CD8-positive, alpha-beta T cell (primary cell): ENCODE measurements at places on chromosomes 3 and 15.

- DNase-seq, result no peak
Measured at GRCh38 chr15:44633603-44634002, 29.9 kb downstream of the SPG11 start.

GRCh38 chr3:127959873-127960272, 44.8 kb downstream of the KBTBD12 start:
- no peak for DNase-seq

DNA sequence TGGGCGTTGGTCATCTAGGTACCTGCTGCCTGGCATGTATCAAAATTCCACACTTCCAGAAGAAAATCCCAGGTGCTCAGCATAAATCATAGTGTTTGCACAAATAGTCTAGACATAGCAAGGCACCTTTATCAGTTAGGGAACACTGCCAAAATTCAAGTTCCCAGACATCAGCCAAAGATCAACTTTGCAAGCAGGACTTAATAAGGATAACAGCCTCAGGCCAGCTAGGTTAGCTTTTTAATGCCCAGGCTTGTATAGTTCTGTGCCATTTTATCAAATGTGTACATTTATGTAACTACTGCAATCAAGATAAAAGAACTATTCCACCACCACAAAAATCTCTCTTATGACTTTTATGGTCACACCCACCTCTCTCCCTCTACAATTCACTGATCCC, 30.7 kb downstream of the DZIP3 start:
- no peak for DNase-seq

GRCh38 chr15:63061975-63062374, 19.4 kb downstream of the TPM1 start:
- DNase-seq, result no peak

GRCh38 chr15:57705746-57706404, 639 bp upstream of the POLR2M start:
- DNase-seq, result no peak

- no peak for DNase-seq
Measured at GRCh38 chr3:43210049-43211027, 76.0 kb upstream of the SNRK start.

GRCh38 chr15:83561661-83562060, 92.3 kb upstream of the ADAMTSL3 start:
- DNase-seq, result no peak

DNA sequence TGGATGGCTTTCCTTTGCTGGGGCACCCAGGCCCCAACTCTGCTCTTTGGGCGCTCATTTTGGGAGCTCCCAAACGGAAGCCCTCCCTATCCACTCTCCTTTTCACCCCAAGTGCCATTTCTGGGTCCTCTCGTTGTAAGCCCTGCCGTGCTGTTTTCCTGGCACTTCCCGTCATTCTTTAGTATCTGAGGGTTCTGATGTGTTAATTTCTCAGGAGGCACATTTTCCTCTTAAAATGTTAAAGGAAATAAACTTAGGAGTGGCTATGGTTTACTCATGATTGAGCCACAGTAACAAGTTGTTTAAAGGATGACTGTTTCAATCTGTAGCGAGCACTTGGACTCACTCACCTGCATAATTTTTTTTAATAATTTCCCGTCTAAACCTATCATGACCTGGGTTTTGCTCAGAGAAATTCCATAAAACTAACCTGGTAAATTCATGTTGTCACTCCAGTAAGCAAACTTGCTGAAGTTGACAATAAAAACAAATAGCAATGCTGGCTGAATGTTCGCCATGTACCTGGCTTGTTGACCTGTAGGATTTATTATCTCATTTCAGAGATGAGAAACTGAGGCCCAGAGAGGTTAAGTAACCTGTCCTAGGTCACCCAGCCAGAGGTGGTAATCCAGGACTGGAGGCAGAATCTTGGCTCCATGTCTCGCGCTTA, 10.6 kb downstream of the ALDH1A3 start:
- no peak for DNase-seq

GRCh38 chr15:80958818-80959495, 30.7 kb downstream of the MESD start:
- DNase-seq, result no peak

- DNase-seq, result no peak
Measured at GRCh38 chr3:46854555-46854991, 8.7 kb downstream of the MYL3 start.

GRCh38 chr3:54628888-54629441, 298.9 kb downstream of the LRTM1 start:
- no peak for DNase-seq

DNA sequence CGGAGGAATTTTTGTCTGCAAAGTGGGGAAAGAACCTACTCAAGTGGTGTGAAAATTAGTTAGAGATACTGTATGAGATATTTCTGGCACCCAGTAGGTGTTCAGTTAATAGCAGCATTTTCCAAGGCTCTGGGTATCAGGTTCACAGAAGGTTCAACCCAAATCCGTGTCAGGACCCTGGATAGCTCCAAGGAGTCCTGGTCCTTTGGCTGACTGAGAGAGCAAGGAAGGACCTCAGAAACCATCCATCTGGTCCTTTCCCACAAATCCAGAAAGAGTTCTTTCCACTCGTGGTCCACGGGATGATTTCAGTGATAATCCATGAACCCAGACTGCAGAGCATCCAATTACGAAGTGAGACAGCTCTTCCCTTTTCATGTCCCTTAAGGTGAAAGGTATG, 51.4 kb downstream of the SLC6A11 start:
- no peak for DNase-seq

DNA sequence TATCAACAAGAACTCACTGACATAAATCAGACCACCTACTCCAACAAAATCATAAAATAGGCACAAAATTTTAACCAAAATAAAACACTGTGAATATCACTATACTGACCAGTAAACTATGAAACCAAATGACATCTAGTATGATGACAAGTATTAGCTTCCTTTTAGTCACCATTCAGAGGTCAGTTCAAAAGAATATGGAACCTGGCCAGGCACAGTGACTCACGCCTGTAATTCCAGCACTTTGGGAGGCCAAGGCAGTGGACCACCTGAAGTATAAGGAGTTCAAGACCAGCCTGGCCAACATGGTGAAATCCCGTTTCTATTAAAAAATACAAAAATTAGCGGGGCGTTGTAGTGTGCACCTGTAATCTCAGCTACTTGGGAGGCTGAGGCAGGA, 65.8 kb downstream of the SMARCC1 start:
- no peak for DNase-seq

- no peak for DNase-seq
Measured at GRCh38 chr15:74530771-74531143, 10.3 kb upstream of the ARID3B start.

- no peak for DNase-seq
Measured at GRCh38 chr15:98823012-98823458, 174.7 kb downstream of the IGF1R start.

DNA sequence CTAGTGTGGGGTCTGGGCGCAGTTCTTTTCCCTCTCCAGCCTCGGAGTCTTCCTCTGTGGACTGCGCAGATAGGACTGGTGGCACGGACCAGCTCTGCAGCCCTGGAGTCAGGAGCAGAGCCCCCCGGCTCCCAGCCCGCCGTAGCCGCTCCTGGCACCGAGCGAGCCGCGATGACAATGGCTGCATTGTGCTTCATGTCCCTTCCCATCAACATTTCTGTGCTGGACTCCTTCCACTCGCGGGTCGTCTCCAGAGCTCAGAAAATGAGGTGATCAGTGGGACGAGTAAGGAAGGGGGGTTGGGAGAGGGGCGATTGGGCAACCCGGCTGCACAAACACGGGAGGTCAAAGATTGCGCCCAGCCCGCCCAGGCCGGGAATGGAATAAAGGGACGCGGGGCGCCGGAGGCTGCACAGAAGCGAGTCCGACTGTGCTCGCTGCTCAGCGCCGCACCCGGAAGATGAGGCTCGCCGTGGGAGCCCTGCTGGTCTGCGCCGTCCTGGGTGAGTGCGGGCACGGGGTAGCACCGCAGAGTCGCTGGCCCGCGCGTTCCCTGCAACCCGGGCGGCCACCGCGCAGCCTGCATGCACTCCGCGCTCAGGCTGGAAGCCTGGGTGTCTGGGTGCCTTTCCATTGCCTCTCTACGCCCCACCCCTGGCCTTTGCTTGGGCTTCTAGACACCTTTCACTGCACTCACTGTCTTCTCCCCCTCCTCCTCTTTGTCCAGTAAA, at the start of gene TF:
TF (plus strand) TSS at position 413 of the 731 bp plus-strand sequence; CDS start at position 461, 48 bp downstream.
- DNase-seq, result no peak

DNA sequence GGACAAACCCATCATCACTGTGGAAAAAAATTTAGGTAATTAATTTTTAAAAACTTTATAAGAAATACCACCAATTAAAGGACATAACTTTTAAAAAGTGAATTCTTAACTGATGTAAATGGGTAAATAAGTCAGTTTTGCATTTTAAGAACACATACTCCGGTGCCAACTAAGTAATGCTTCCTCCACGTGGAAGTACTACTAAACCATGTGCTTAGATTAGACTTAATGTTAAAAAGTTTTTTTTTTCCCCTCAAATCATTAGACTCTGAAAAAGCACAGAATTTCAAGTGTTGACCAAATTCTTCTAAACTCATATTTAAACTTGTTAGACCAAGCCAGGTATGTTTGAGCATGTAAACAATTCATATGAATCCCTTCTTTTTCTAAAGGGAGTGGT, 242.0 kb downstream of the NFKBIZ start:
- no peak for DNase-seq

DNA sequence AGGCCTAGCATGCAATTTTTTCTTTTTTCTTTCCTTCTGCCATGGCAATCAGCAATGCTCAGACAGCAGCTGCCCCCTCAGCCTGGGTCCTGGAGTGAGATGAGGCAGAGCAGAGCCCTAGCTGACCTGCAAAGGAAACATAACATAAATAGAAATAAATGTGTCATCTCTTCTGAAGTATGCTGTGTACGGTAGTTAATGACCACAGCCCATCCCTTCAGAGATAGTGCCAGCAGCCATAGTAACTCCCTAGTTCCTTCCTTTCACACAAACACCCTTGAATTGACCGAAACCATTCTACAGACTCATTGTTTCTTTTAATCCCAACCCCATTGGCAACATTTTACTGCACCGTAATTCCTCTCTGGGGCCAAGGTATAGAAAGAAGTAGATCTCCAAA, 8.4 kb upstream of the CD47 start:
- DNase-seq, result no peak

- no peak for DNase-seq
Measured at GRCh38 chr3:162847511-162847910, 1350.9 kb downstream of the OTOL1 start.

DNA sequence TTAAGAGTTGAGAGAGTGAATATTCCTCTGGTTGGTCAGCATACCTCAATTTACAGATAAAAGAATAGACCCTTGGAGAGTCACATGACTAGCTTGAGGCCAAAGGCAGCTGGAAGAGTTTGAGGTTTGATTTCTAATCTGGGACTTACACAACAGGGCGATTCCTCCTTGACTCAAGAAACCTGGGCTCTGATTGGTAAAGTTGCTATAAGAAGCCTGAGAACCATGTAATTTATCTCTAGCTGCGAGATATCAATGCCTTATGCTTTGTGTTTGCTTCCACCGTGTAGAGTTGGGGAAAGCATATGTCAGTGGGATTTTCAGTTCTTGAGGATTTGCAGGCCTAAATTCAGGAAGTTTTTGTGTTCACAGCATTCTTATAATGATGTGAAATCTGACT, 206.0 kb downstream of the KLHL25 start:
- DNase-seq, result no peak

DNA sequence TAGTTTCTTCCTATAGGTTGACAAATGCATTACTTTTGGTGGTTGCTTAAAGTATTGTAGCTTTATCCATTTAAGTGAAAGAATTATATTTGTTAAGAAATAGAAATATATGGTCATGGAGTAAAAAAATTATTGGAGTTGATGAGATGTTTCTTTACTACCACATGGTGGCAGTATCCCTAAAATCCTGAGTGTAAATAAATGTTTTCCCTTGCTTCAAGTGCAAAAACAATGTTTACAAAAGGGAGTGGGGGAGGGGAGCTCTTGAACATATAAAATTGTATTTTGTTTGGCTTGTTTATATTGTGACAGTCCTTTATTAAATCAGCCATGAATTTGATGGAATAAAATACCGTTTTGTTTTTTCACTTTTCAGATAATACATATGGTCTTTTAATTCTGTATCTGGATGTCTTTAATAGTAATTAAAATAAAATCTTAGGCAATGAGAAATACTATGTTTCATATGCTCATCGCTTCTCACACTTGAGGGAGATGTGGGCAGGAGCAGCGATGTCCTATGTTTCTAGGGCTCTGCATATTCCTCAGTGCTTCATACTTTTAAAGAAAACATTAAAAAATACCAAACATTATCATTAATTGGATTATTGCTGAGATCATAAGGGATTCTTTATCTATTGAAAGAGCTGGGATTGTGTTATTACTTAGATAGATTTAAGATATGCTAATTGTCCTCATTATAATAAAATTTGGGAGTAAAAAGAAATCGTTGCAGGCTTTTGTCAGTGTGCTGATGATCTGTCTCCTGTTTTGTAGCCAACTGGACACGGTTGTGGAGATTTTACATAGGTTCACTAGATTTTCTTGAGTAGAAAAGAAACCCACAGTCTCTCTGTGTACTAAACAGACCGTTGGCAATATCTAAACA, 349.7 kb downstream of the TUSC7 start:
- no peak for DNase-seq

DNA sequence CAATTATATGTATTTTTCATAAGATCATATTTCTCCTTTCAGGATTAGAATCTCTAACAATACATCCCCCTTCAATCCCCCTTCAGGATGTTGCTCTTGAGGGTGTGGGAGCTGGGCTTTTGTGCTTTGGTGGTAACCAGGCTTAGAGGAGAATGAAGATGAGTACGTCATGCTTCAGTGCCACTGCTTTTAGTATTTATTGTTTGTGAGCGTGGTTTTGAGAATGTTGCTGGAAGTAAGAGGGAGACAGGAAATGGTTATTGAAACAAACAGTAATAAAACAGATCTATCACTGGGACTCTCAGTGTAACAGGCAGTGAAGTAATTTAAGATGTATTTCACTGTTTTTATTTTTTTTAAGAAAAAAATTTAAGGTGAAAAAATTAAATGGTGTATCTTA, 35.3 kb downstream of the GBE1 start:
- DNase-seq, result no peak

GRCh38 chr3:20648921-20649381, 462.9 kb upstream of the SGO1 start:
- no peak for DNase-seq

DNA sequence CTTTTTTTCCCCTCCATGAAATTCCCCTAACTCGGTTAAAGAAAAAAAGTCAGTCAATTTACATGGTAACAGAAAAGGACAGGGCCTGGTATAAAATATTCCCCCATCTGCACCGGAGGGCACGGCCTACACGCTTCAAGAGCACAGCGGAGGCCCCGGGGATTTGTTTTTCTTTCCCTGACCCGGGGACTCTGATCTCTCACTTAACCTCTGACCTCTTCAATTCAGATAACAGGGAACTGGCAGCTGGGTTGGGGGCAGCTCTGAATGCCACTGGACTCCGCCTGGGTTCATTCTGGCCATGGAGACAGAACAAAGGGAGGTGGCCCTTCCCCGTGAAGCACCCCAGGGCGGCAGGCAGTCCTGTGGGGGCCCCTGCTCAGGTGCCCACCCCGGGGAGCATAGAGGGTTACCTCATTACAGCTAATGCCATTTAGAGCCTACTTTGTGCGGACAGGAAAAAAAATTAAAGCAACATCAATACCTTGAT, 257.5 kb downstream of the SHQ1 start:
- no peak for DNase-seq

- no peak for DNase-seq
Measured at GRCh38 chr15:59887211-59887610, 116.9 kb upstream of the FOXB1 start.

GRCh38 chr3:179687967-179688535, 35.2 kb downstream of the USP13 start:
- DNase-seq, result no peak
